ENCODE measurements at places on chromosomes 13 and 19.

DNA sequence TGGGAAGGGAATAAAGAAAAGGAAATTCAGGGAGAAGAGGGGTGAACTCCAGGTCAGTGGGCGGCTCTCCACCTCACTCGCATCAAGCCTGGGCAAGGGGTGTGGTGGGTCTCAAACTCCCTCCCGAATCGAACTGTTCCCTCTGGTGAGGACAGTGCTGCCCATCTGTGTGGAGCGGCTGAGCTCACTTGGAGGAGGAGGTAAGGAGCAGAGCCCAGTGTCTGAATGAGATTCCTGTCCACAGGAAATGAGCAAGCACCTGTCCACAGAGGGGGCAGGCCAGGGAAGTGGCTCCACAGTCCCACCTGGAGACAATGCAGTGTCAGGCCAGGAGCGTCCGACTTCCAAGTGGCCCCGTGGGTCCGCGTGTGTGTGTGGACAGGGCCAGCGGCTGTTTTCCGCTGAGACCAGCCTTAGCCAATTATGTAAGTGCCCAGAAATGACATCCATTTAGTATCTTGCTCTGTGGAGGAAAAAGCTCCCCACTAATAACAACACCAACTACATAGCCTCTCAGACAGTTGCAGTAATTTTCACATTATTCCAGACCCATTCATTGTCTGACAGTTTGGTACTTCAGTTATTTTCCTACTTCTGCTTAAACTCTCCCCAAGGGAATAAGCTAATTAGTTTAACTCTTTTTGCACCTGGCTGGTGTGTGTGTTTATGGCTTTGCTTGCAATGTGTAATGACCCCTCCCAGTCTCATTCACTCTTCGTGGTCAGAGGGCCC is 114.6 kb downstream of the SOX1 start:
- no peak for DNase-seq

DNA sequence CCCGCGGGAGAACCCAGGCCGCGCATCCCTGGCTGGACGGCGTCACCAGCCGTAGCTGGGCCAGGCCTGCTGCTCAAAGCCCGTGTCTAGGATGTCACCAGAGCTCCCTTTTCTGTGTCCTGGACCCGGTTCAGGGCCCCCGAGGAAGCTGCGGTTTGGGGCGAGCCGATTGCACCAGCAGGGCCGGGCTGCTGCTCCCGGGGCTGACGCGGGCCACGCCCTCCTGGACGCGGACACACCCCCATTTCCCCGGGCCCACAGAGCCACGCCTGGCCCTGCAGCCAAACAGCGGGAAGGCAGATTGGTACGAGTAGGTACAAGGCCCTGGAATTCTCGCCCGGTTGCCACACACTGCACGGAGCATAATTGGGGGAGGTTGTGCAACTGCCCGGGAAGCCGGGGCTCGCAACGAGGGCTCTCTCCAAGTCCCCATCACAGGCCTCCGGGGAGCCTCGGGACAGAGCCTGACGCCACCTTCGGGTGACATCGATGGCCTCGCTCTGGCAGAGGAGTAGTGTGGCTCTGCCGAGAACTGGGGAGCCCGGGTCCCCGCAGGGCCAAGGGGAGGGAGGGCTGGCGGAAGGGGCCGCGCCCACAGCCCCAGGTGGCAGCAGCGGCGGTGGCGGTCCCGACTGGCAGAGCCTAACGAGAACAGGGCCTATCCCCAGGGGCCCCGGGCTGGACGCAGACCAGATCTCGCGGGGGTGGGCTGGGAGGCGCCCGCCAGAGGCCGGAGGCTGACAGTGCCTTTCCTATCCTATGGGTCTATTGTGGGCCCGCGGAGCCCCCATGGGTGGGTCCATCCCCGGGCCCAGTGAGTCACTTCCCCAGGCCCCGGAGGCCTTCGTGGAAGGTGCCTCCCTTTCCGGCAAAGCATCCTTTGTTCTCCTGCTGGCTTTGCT is 23.5 kb downstream of the KCTD15 start:
- DNase-seq = peak; percentile 91

- DNase-seq = no peak
Observed at GRCh38 chr13:111046590-111047141, 68.4 kb upstream of the ARHGEF7 start.

- no peak for DNase-seq
Observed at GRCh38 chr19:50567882-50568727, at the start of gene LRRC4B. Gene LRRC4B, minus strand, starts transcription at chr19:50568435. Its CDS starts 19,597 bp downstream, at chr19:50548838.

DNA sequence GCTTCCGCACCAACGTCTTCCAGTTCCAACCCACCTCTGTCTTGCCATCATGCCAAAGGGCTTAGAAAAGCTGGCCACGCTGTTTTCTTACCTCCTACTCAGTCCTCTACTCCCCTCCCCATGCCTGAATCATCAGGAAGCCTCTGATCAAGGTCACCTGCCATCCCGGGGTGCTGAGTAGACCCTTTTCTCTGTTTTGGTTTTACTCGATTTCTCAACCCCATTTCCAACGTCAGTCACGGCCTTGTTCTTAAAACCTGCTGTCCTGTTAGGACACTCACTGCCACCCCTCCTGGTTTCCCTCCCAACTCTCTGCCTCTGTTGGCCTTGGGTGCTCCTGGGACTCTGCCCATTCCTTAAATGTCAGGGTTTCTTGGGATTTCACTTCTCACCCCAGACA is 350.1 kb downstream of the FOXO1 start:
- DNase-seq = no peak

- no peak for DNase-seq
Observed at GRCh38 chr13:30565658-30566057, 52.1 kb upstream of the USPL1 start.

- DNase-seq = no peak
Observed at GRCh38 chr13:32790731-32791130, 204.5 kb downstream of the PDS5B start.

DNA sequence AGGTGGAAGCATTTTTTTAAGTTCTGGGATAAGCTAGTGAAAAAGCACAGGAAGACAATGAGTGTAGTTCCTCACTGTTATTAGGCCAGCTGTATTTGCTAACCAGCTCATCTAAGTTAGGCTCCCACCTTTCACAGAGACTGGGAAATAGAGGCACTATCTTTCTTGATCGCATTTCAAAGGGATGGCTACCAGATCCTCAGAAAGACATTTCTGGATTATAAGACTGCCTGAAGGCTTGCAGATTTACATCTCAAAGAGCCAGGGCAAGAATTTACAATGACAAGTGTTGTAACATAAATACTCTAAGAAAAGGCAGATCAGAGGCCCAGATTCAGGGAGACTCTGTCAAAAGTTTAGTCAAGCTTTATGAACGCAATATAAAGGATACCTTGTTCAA is 1005.5 kb downstream of the PCDH9 start:
- DNase-seq = no peak

- no peak for DNase-seq
Observed at GRCh38 chr13:107322228-107322627, 754.3 kb upstream of the ARGLU1 start.

DNA sequence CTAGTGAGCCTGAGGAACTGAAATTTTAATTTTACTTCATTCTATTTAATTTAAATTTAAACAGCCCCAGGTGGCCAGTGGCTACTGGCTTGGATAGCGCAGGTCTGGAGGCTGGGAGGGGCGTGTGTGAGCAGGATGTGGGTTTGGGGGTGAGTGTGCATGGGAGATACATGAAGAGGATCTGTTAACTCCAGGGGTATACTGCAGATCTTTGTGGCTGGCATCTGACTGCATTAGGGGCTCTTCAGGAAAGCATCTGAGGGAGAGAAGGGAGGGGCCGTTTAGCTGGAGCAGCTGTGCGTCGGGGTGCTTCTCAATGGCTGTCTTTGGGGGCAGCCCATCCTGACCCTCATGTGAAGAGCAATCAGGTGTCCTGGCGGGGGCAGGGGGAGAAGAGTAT is 6.8 kb downstream of the SHANK1 start:
- no peak for DNase-seq

DNA sequence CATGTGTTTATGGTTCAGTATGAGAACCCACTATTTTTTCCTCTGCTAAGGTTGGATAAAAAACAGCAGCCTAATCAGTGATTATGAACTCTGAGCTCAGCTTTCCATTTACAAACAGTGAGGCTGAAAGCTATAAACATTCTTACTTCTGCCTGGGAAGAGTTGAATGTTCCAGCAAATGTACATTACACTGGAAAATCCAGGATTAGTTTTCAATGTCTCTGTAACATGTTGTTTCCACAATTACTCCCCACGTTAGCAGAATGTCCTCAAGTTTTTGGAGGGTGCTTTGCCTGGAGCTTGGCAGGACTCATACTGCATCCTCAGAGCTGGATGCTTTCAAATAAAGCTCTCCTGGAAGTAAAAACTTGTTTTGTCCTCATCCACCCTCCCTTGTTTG is 150.4 kb downstream of the POSTN start:
- no peak for DNase-seq

GRCh38 chr19:1764729-1765128 is 11.4 kb downstream of the ONECUT3 start:
- DNase-seq = no peak

DNA sequence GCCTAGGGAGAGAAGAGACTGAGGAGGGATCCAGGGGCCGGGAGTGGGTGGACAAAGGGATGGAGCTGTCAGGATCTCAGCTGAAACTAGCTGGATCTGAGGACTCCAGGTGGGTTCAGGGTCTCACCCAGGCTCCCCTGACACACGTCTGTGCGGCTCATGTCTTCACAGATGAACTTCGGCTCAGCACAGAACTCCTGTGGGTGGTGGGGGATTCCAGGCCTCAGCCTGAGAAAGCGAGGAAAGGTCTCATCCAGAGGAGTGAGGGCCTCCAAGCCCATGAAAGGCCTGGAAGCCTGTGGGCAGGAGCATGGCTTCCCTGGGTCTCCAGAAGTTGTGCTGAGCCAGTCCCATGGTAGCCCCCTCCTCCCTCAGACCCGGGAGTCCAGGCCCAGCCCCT is 1.4 kb downstream of the CAPN12 start:
- DNase-seq = no peak

DNA sequence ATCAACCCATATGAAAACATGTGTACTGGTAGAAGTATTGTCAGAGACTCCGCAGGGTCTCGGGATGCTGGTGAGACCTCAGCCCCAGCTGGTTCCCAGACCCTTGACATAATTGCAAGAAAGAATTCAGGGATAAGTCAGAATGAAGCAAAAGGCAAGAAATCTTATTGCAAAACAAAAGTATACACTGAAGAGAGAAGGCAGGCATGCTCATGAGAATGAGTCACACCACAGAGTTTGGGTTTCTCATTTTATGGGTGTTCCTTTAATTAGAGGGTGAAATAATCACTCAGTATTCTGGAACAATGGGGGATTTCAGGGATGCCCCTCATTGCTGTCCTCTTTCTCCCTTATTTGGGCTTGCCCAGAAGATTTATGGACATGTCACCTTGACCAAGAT is 1423.8 kb upstream of the MIR17HG start:
- DNase-seq = no peak

GRCh38 chr19:47228168-47228936 is 2.6 kb downstream of the BBC3 start:
- peak; percentile 93 for DNase-seq

GRCh38 chr19:15776264-15776663 is 11.2 kb upstream of the OR10H5 start:
- DNase-seq = no peak

- DNase-seq = no peak
Observed at GRCh38 chr13:31860002-31860401, 120.7 kb downstream of the RXFP2 start.

DNA sequence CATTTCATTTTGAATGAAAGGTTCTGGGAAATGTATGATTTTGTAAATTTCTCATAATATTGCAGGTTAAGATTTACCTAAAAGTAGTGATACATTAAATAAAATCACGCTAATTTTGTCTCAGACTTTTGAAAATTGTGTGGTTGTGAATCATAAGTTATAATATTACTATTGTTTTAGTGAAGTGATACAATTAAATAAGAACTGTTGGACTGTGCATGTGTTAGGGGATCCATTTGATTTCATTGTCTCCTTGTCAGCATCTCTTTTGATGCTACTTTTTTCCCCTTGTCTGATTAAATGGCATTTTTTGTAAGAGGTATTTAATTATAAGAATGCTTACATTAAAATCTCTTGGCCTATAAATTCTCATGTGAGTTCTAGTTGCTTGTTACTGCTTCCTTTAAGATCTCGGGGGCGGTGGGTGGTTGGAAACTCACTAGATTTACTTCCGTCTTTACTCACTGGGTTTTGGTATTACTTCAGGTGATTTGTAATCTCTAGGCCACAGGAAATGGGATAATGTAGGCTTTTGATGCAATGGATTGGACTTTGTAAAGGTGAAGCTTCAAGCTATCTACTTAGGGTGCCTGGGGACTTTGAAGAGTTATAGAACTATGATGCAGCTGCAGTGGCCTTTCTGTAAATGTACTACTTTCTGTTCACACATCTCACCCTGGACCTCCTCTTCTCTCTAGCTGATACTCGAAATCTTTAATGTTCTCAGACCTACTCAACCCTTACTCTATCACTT is 66.5 kb downstream of the PAN3 start:
- no peak for DNase-seq

- peak; percentile 58 for DNase-seq
Observed at GRCh38 chr19:913080-913748, at the start of gene R3HDM4. Gene R3HDM4, minus strand, starts transcription at chr19:913219. Its CDS starts 62 bp downstream, at chr19:913157.

- DNase-seq = no peak
Observed at GRCh38 chr13:99267927-99268326, 9.7 kb upstream of the GPR18 start.

DNA sequence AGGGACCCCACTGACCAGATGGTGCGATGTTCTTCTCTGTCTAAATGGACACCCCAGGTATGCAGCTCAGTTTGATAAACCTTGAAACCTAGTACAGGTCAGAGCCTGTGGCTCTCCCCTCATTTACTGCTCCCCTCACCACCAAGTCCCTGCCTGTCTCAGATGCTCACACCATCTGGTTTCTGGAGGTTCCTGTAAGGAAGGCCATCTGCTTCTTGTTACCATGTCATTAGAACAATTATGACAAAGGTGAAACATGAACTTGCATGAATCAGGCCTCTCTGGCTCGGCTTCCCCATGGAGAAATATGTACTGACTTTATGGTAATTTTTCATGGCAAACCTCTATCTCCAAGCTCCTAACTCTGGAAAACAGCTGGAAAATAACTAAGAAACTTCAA is 965.7 kb downstream of the UQCRFS1 start:
- DNase-seq = no peak

DNA sequence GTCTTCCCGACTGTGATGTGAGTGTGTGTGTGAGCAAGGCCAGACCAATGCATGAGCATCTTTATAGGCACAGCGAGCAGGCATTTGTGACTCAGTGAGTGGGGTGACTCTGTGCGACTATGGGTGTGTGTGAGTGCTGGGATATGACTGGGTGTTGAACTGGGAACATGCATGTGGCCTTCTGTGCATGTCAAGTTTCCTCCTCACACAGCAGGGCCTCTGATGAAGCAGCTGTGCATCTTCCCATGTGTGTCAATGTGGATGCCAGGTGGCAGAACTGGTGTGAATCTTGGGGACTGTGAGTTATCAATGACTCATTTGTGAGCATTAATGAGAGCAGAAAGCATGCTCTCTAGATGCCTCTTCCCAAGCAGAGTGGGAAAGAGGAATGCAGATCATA is 12.1 kb upstream of the LGALS14 start:
- DNase-seq = no peak

- DNase-seq = no peak
Observed at GRCh38 chr19:16587833-16588823, 15.9 kb upstream of the SLC35E1 start.

- no peak for DNase-seq
Observed at GRCh38 chr13:95608640-95609323, 35.7 kb downstream of the DZIP1 start.
